ENCODE measurements at places on chromosomes 1 and 21.
A peak's percentile ranks its signal among the peaks of the same experiment; 100 is the strongest.

DNA sequence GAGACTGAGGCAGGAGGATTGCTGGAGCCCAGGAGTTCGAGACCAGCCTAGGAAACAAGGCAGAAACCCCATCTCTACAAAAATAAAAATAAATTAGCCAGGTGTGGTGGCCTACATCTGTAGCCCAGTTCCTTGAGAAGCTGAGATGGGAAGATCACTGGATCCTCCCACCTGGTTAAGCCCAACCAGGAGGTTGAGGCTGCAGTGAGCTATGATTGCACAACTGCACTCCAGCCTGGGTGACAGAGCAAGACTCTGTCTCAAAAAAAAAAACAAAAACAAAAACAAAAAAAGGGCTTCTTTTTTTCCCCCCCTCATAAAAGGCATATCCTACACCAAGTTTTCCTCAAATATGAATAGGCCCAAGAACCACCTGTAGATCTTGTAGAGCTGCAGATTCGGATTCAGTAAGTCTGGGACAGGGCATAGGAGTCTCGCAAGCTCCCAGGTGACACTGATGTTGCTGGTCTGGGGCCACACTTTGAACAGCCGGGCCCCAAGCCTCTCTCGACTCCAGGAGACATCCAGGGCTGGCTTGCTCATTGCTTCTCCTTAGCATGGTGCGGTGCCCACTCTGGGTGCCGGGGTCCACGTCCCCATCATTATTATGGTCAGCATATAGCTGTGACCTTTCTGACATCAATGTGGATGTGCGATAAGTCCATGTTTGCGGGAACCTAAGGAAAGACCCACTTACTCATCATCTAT is 22.1 kb upstream of the UMODL1 start:
- DNase-seq: no peak

DNA sequence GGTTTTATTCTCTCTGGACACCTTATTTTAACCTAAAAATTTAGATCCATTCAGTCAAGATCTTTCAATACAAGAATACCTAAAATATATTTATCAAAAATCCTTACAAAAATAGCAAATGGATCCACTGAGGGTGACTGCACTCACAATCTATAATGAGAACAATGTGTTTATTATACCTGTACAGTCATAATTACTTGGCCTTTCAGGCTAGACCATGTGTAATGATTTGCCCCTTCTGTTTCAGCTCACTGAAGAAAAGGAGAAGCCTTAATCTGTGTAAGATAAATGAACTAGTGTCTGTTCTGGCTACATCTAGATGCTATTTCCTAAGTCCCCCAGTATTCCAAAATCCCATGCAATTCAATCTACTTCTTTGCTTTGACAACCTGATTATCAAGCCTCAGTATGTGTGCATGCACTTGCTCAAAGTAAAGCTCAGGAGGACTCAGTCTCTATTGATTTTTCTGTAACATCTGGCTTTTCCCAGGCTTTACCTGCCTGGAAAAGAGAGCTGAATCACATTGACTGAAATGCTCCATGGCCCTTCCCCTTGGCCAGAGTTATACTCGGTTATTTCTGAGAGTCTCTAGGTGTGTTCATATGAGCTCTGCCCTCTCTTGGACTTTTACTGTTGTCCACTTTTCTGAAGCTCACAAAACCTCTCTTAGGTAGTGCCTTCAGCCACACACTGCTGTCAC is 27.6 kb downstream of the CRP start:
- no peak for DNase-seq

GRCh38 chr21:17915976-17916375 is 96.8 kb upstream of the C21orf91 start:
- no peak for DNase-seq

DNA sequence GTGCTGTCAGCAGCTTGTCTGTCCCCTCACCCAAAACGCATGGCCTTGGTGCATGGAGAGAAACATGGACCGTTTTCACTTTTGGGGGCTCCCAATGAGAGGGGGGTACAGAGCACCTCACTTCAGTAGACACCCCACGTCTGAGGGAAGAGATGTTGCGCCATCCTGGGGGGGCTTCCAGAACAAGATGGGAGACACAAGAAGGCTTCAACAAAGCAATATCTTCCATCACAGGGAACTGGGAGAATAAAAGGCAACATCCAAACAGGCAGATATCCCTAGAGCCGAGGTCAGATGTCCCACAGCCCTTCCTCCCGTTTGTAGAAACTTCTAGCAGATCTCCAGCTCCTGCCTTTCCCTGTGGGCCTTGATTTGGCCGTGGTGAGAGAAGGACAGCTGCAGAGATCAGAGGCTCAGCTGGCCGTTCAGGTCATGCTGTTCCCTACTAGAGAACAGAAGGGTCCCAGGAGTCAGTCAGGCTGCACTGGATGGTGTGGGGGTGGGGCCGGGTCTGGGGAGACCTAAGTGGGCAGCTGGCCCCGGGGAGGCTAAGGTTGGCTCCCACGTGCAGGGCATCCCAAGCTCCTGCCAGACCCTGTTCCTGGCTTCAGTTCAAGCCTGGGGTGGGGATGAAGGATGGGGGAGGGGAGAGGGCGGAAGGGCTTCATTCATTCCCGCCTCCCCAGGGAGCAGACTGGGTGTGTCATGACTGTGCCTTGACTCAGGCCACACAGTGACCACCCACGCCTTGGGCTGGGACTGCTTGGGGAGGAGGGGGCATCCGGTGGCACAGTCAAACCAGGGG is 4.4 kb downstream of the PLOD1 start:
- DNase-seq: no peak

DNA sequence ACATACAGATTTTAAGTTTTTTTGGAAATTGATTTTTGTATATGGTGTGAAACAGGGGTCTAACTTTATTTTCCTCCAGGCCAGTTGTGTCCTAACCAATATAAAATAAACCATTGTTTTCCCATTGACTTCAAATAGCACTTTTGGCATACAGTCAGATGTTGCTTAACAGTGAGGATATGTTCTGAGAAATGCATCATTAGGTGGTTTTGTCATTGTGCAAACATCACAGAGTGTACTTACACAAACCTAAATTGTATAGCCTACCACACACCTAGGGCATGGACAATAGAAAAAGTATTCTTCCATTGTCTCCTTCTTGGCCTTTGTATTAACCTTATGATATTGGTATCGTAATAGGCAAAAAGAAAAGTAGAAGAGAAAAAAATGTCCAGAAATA is 37.4 kb upstream of the DISP1 start:
- peak; percentile 33 for DNase-seq

DNA sequence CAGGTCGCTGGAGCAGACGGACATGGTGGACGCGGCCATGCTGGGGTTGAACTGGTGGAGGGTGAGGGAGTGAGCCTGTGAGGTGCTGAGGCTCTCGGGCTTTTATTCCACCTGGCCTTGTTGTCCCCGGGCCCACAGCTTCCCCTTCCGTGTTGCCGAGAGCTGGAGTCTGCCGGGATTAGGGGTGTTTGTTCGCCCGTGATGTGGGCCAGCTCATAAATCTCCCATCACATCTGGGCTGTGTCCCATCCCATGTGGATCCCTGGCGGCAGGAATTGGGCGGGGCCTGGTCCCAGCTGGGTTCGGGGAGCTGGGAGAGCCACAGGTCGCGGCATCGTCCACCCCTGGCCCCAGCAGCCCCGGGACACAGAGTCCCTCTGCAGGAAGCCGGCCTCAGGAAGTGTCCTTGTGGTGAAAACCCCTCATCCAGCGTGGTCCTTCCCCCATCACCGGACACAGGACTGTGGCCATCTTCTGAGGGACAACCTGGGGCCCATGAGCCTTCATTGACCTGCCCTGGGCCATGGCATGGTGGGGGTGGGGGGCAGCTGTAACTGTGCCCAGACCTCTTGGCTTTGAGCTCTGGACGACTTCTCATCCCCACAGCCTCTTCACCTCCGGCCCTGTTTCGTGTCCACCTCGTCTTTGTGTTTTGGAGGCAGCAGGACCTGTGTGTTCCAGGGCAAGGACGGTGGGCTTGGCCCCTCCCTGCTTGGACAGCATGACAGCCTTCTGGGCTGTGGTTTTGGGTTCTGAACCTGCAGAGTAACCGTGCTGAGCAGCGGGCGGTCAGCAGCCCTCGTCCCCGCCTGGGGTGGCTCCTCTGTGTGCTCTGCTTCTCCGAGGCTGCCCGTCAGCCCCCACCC is at the start of gene KRTAP10-6:
KRTAP10-6 (minus strand) TSS at position 60 of the 866 bp plus-strand sequence; CDS start at position 39, 21 bp downstream.
- no peak for DNase-seq

DNA sequence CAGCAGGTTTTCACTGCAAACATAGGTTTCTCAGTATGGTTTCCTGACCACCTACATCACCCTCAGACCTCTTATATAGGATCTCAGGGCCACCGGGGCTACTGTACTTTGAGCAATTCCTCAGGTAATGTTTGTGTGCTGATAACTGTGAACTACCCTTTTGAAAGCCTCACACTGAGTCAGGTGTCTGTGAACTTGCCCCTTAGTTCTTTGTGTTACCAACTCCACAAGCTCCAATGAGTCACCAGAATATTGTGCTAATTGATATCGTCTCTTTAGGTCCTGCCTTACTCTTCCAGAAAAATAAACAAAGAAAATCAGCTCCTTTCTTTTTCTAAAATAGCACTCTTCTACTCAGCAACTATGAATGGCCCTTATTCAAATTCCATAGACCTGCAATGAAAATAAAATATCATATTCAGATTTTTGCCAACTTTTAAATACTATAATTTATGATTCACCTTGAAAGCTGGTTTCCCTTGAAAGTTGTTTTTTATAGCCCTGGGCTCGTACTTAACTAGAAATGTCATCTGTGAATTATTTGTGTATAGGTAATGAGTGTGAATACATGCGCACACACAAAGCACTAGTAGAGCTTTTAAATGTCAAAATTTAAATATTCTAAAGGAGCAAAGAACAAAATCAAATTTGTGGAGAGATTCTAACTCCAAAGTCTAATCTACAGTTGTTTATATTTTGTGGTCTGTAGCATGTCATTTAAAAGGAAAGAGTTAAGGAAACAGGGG is 88.1 kb upstream of the WARS2 start:
- DNase-seq: no peak

- no peak for DNase-seq
Measured at GRCh38 chr1:41286486-41286885, 44.4 kb upstream of the SCMH1 start.

- peak; percentile 81 for DNase-seq
Measured at GRCh38 chr1:206911064-206911663, 10.6 kb downstream of the FCMR start.

DNA sequence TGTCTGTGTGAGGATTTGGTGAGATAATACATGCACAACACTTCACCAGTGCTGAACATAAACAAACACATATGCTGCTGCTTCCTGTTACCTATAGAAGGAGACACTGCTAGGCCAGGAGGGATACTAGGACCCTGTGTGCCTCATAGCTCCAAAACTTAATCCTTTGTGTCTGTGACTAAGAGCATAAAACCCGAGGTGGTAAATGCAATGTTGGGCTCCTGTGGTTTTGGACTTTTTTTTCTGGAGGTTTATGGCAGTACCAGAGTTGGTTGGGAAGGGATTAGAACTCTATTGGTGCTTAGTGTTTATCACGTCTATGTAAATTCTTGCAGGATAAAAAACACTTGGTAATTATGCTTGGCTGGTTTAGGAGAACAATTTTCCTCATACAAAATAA is 122.9 kb downstream of the NUF2 start:
- DNase-seq: no peak

- DNase-seq: no peak
Measured at GRCh38 chr1:183553331-183553730, 36.9 kb downstream of the NCF2 start.

DNA sequence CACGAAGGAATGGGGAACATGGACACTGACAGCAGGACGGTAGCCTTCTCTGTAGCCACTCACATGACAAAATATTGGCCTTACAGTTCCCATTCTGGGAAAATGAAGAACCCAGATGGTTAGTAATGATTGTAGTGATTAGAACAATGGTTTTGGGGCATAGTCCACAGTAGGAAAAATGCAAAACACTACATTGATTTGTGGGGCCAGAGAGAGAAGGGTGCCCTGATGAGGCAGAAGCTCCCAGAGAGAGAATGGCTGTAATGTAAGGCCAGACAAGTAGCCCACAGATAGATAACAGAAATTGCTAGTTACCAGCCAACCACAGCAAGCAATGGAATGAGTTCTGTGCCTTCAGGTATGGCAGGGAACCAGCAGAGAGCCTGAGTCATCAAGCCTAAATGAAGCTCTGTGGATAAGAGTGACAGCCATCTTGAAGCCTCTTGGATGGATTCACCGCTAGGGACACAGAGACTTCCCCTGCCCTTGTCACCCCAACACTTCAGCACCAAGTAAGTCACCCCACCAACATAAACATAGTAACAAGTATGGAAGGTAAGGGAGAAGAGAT is 206.1 kb downstream of the BACH1 start:
- DNase-seq: peak; percentile 68

GRCh38 chr1:25209516-25209915 is 22.8 kb downstream of the SYF2 start:
- no peak for DNase-seq

- no peak for DNase-seq
Measured at GRCh38 chr1:29934255-29934772, 698.0 kb downstream of the PTPRU start.

- DNase-seq: no peak
Measured at GRCh38 chr1:15727866-15728534, 8.1 kb upstream of the SLC25A34 start.

GRCh38 chr1:32426489-32427255 is 32.4 kb upstream of the BSDC1 start:
- DNase-seq: no peak

DNA sequence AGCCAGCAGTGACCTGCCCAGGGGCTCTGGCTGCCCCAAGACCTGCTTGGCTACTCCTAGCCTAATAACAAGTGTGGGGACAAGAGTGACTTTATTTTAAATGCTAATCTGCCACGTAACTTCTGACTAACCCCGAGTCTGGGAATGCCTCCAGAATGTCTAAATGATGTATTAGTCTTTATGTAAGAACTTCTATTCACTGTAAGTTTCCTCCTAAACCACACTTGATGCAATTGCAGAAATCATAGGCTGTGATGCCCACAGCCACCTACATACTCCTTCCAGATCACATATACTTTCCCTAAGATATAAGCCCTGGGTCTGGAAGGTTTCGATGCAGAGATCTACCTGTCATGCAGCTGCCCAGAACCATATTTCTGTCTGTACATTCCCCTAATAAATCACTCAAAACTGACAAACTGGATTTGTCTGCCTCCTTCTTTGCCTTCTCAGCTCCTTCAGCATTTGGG is 5.9 kb upstream of the VPS45 start:
- peak; percentile 94 for DNase-seq
